ENCODE measurements at places on chromosomes 1 and 21. TPM values are rescaled to one million over a fixed set of nuclear protein-coding genes. Genes with fewer than 3 reads are reported as not detected.
A peak's percentile ranks its signal among the peaks of the same experiment; 100 is the strongest.

- DNase-seq = peak; percentile 63
Observed at GRCh38 chr1:234911787-234912186, 216.8 kb downstream of the TOMM20 start.

DNA sequence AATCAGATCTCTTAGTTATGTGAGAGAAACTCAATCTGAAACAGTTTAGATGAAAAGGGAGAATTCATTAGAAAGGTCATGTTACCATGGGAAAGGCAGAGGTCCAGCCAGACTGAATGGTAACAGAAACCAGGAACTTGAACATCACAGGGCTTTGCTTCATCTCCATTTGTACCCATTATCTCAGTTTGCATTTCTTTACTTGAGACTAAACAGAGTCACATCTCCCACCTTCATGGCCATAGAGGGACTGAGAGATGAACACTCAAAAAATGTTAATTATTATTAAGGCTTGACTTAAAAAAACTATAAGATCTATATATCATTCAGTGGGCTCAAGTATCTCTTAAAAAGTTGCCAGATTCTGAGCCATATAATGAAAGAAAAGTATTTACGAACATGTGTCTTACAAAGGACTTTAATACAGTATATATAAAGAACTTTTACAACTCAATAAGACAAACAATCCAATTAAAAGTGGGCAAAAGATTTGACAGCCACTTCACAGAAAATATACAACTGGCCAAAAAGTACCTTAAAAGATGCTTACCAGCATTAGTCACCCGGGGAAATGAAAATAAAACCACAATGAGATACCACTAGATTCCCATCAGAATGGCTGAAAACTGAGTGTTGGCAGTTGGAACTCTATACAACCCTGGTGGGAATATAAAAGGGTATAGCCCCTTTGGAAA lies 13.2 kb downstream of the KYAT3 start:
- DNase-seq = no peak

- no peak for DNase-seq
Observed at GRCh38 chr1:241640867-241641622, 876 bp upstream of the CHML start.

DNA sequence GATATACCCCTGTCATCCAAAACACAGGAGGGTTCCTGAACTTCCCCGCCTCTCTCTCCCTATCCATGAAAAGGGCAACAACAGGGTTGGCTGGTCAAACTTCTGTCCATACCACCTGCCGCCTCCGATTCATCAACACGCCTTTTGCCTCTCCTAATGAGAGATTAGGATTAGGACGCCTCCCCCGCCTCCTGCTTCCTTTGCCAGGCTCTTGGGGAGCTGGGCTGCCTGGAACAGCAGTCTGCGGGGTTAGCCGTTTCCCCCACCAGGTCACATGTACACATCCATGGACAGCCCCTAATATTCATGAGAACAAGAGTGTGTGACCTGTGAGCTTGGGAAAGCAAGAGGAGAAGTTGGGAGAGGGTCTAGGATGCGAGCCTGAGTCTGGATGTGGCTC lies 2.3 kb upstream of the OPTC start:
- DNase-seq = no peak

DNA sequence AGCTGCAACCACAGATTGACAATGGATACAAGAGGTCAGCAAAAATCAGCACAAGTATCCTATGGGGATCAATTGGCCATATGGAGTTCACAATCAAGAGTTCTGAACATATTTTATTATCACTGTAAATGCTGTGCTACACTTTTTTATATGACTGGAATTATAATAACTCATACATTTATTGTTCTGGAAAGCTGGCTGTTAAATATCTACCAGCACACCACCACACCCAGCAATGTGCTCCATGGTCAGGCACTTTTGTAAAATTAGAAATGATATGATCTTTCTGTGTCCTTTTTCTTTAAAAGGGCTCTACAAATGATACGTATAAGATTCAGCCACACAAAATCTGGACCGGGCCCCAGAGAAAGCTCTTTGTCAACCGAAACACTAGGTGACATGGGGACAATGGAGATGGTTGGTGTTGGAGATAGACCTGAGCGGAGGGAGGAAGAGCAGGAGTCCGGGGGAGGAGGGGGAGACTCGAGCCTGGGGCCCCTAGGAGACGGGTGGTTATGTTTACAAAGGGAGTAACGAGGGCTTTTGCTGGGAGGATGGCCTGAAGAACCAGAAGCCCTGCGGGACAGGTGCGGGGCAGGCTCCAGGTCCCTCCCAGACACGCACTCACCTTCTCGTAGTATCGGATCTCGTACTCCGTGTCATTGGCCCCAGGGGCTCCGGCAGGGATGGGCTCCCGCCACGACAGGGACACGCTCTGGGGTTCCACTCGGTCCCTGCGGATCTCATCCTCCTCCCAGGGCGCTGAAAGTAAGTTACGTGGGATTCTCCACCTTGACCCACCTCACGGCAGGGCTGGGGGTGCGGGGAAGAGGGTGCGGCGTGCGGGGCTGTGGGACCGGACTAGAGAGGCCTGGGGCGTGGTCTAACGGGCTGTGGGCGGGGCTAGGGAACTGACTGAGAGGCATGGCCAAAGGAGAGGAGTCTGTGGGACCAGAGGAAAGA lies 30.0 kb downstream of the EPHA10 start:
- peak; percentile 68 for DNase-seq

DNA sequence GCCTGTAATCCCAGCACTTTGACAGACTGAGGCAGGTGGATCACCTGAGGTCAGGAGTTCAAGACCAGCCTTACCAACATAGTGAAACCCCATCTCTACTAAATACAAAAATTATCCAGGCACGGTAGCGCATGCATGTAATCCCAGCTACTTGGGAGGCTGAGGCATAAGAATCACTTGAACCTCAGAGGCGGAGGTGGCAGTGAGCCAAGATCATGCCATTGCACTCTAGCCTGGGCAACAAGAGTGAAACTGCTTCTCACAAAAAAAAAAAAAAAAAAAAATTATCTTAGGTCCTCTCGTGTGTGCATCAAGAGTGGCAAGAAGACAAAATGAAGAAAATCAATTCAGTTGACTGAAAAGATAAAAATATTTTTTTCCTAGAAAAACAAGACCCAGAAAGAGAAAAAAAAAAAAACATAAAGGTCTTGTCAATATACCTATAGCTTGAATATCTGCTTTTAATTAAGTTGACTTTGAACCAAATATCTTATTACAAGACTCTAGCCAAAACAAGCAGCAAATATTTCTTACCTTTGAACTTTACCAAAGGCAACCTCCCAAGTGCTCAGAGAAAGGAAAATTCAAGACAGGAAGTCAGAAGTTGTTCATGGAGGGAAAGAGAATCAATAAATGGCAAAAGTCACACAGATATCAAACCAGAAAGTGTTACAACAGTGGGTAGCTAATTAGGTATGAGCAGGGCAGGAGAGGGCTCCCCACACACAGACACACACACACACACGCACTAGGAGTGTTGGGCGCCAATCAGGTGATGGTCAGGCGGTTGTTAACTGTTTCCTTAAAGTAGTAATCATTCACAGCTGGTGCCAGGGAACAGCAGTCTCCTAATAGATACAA lies 29.6 kb downstream of the ITLN2 start:
- DNase-seq = no peak

- no peak for DNase-seq
Observed at GRCh38 chr1:202709276-202710041, 795 bp downstream of the SYT2 start.

GRCh38 chr1:150236614-150237100 lies 745 bp upstream of the ANP32E start:
- no peak for DNase-seq

DNA sequence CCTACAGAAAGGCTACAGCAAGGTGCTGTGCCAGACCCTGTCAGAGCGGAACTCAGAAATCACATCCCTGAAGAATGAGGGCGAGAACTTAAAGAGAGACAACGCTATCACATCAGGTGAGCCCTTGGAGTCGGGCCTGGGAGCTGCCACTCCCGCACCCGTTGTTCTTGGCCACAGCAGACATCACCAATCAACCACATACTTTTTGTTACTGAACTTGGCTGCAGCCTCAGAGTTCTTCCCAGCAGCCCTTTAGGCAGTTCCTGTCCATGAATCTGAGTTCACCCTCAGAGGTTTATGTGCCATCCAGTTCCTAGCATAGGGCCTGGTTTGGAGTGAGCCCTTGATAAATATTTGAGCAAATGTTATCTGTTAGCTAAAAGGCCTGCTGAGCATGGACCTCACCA lies 61.6 kb downstream of the FHAD1 start:
- no peak for DNase-seq

DNA sequence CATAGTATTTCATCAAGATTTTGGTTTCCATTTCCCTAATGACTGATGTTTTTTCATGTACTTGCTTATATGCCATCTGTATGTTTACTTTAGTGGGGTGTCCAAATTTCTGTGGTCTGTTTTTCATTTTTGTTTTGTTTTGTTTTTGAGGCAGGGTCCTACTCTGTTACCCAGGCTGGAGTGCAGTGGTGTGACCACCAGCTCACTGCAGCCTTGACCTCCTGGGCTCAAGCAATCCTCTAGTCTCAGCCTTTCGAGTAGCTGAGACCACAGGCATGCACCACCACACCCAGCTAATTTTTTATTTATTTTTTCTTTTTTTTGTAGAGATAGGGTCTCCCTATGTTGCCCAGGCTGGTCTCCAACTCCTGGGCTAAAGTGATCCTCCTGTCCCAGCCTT lies 378.0 kb upstream of the VAMP3 start:
- DNase-seq = no peak

DNA sequence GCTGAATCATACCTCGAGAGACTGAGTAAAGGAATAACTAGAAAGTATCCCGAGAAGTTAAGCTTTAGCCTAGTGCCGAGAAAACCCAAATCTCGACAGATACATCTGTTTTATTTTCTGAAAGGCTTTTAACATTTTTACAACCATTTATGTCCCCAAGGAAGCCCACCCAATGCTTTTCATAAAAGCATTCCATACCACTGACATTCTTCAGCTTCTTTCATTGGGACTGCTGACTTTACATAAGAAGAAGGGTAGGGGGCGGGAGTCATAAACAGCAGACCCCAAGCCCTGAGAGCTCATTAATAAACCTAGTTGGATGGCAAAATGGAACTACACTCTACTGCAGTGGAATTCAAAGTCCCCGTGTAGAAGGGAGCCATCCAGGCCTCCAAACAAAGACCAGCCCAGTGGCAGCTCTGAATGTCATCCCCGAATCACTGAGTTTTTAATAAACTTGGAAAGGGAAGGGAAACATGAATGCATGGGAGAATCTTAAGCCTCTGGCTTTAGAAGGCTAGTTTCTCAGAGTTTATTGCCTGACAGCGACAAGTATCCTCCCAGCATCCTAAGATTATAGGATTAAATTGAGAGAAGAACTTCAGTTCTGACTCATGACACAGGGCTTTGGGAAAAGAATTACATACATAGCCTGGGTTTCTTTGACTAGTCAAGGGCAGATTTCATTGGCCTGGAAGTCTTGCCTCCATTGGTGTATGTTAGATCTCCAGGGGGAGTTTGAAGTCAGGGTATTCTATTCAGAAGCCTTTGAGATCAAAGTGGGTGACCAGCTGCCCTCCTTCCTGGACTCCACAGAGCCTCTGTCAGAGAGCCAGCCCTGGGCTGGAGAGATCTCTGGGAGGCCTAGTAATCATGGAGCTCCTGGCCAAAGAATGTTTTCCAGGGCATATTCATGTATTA lies 3.7 kb downstream of the ATF3 start:
- DNase-seq = no peak

GRCh38 chr1:222416001-222416791 lies 131.7 kb downstream of the HHIPL2 start:
- DNase-seq = no peak

DNA sequence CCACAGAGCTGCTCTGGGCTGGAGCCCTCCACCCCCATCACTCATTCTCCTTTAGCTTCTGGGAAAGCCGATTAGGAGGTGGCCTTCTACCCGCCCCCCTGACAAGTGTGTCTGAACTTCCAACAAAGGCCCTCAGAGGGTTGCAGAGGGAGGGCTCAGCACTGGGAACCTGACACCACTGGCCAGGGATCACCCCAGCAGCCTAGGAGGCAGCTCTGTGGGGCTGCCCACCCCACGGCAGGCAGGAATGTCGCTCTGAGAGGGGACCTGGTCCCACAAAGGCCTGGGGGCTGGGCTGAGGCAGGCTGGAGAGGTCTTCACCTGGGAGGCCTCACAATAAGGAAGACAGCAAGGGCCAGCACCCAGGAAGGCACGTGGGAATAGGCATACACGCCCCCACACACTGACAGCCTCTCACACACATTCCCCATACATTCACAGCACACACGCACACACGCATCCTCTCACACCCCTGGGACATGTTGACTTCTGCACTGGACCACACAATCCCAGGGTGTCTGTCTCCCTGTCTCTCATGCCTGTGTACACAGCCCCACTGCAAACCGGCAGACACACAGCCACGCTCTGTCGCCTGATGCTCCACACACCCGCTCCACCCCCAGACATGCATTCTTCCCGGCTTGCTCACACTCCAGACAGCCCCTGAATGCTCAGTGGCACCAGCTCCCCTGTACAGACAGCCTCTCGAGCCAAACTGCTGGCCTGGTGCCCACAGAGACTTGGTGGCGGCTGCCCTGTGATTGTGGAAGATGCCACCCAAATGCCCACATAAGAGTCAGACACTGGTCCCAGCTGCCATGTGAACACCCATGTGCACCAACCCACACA lies 30.7 kb downstream of the DMBX1 start:
- peak; percentile 95 for DNase-seq

GRCh38 chr1:230172016-230172537 lies 105.0 kb downstream of the GALNT2 start:
- DNase-seq = no peak

KRTAP19-3 gene
- total RNA-seq = not detected

PTPRC gene
- total RNA-seq = not detected

STUM gene
- not detected for total RNA-seq

SLAMF6 gene
- total RNA-seq = not detected

ALPL gene
- total RNA-seq = 17.6 TPM

Measured in chondrocyte (in vitro differentiated cells).